Keratinocyte (primary cell): ENCODE measurements at places on chromosomes 6 and 20.

- no peak for DNase-seq
Measured at GRCh38 chr6:140849456-140849855, 1283.3 kb upstream of the GJE1 start.

- DNase-seq, result no peak
Measured at GRCh38 chr6:132414761-132415160, 13.5 kb upstream of the MOXD1 start.

- no peak for DNase-seq
Measured at GRCh38 chr6:42482174-42482573, 30.4 kb upstream of the TRERF1 start.

DNA sequence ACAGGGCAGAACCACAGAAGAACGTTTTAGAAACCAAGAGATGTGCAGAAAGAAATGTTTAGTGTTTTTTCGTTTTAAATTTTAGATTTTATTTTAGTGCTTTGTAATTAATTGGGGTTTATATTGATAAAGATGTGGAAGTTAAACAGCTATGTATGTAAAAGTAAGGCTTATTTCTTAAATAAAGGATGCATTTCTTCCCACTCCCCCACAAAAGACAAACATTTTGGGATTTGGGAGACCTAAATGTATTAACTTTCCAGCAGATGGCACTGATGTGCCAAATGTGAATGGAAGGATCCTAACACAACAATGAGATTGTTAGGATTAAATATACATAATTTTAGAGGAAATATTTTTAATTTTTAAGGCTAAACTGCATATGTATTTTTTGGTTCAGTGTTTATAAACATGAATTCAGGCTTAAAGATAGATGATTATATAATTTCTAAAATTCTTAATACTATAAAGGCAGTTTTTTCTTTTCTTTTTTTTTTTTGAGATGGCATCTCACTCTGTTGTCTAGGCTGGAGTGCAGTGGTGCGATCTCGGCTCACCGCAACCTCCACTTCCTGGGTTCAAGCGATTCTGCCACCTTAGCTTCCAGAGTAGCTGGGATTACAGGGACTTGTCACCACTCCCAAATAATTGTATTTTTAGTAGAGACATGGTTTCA is 12.0 kb downstream of the PFDN4 start:
- no peak for DNase-seq

DNA sequence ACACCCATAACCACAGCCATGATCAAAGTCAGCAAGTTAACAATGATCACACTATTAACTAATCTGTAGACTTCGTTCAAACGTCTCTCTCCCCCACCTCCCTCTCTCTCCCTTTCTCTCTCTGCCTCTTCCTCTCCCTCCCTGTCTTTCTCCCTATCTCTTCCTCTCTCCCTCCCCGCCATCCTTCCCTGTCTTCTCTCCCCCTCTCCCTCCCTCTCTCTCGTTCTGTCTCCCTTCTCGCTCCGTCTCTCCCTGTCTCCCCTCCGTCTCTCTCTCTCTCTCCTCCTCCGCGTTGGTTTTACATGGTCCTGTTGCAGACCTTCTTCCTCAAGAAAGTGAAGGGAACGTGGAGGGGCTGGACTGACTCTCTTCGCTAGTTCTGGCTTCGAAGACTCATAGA is 308.9 kb upstream of the FOXQ1 start:
- DNase-seq, result no peak

DNA sequence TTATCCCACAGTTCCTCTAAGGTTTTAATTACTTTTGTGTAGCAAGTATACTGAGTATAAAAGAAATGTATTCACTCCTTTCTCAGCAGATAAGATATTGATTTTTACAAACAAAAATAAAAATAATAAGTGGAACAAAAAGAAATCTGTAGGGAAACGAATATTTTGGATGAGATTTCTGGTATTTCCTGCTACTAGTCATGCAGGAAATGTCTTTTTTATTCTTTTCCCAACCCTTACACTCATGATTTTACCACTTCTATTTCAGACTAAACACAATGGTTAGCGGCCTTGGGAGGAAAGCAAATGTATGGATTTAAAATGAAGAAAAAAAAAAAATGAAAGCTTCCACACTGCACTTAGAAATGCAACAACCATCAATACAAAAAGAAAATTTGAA is 580.5 kb upstream of the MARCKS start:
- no peak for DNase-seq

GRCh38 chr6:57254055-57254717 is 32.1 kb upstream of the RAB23 start:
- DNase-seq, result no peak

DNA sequence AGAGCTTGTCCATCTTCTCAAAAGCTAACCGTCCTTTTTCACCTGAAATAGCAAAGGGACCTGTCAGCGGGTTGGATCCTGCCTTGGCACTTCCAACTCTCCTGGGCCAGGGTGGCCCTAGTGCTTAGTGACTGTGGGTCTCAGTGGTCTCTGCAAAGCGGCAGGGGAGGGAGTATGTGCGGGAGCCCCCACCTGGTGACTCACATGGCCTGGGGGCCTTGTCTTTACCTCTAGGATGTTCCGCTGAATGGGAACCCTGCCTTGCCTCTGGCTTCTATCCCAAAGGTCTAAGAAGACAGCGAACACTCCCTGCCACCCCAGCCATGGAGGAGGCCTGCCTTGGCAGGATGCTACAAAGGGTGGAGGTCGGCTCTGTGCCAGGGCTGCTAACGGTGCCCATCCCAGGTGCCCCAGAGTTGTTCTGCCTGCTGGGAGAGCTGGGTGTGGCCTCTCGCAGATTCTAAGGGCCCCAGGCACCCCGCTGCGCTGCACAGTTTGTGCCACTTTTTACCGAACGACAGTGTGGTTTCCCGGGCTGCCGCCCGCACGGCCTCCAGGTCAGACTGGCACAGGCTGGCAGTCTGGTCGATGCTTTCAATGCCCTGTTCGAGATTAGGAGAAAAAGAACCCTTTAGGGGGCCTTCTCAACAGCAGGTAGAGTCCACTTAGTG is 77.2 kb downstream of the PTPN1 start:
- peak; percentile 21 for DNase-seq

DNA sequence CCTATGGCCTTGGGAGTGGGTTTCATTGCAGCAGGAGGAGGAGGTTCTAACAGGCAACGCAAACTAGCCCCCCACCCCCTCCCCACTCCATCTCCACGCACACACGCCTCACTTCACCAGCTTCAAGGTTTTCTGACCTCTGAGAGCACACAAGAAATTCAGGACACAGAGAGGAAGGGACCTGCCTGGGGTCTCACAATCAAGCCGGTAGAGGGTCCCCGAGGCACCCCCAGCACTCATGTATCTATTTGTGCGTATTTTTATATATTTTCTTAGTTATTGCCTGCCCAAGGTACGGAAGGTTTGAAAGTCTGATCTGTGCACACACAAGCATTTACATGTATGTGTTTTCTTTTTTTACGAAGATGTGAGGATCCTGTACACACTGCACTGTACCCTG is 16.9 kb downstream of the MDFI start:
- DNase-seq, result no peak

DNA sequence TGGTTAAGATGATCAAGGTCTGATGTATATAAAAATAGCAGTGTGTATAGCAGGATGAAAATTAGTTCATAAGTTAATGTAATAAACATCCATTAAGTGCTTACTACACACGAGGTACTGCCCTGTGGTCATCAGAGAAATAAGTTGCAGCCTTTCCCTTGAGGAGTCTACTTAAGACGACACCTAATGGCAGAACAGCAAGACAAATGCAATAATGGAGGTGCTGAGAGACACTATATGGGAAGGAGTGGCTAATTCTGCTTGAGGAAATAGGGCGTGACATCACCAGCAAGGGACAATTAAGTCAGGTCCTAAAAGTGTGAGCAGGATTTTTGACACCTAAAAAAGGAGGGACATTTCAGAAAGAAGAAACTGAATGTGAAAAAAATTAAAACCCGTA is 75.2 kb downstream of the BACH2 start:
- DNase-seq, result no peak
